ENCODE measurements at places on chromosomes 16 and 17.

- no peak for DNase-seq
These were observed 1.2 kb upstream of the MSLN start for GRCh38 chr16:759110-759910.

- no peak for DNase-seq
These were observed 195.3 kb downstream of the CYB561 start for GRCh38 chr17:63250830-63251229.

- DNase-seq: no peak
These were observed 327.2 kb upstream of the TNRC6C start for GRCh38 chr17:77631307-77631706.

- no peak for DNase-seq
These were observed 2.9 kb downstream of the XPO6 start for GRCh38 chr16:28208824-28209223.

Data from NAMALWA (cell line).